Jurkat, Clone E6-1 (cell line): ENCODE measurements at places on chromosomes 12 and 14.

DNA sequence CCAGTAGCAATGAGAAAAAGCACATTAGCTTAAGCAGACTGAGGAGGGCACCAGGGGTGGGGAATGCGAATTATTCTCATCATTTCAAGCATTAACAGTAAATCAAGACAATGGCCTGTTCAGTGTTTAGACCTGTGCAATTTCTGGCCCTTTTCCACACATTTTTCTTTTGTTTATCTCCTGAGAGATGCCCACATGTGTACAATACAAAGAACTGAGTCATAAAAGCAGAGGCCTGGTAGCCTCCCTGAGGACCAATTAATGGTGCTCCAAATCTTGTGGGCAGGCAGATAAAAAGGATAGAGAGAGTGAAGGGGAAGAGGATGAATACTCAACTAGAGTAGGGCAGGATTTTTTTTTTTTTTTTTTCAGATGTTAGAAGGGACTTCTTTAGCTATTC, 480.8 kb downstream of the RERGL start:
- DNase-seq = no peak

DNA sequence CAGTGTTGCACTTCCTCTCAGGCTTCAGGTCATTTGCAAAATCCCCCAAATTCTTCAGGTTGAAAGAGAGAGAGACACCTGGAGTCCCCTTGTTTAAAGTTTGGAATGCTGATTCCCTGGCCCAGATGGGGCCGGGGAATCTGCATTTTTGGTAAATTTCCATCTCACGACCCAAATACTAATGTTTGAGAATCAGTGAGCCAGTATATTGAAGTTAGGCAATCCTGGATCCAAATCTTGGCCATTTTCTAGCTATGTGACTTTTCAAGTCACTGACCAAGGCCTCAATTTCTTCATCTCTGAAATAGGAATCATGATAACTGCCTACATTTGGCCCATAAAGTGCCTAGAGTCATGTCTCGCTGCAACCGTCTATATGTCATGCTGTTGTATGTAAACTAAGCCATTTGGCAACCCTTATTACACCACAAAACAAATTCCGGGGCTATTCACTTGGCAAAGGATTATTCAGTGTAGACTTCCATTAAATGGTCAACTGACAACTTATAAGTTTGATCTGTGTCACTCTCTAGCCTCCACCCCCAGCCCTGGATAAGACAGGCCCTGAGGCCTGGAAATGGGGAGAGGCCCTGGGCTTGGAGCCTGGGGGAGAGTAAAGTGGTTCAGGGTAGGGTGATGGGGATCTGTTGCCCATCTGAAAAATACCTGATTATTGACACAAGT, 3.7 kb upstream of the ZFP36L1 start:
- no peak for DNase-seq

DNA sequence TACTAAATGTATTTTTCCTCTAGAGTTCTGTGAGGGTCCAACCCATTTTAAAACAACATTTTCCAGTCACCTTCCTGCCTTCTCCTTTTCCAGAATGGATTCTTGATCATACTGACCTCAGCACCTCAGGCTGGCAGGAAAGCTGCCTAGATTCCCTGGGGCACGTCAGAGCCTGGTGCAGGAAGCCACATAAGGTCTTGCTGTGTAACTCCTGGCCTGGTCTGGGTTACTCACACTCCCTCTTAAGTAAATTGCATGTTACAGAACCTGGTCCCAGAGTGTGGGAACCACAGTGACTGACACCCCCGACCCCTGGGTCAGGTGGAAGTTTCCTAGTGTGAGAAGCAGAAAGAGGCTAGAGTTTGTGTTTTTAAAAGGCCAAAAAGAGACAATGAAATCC, 209.8 kb downstream of the SPTSSA start:
- no peak for DNase-seq

GRCh38 chr12:2301531-2302461, 249.0 kb downstream of the CACNA1C start:
- DNase-seq = no peak

- no peak for DNase-seq
Measured at GRCh38 chr14:32593290-32593942, 264.3 kb downstream of the AKAP6 start.

DNA sequence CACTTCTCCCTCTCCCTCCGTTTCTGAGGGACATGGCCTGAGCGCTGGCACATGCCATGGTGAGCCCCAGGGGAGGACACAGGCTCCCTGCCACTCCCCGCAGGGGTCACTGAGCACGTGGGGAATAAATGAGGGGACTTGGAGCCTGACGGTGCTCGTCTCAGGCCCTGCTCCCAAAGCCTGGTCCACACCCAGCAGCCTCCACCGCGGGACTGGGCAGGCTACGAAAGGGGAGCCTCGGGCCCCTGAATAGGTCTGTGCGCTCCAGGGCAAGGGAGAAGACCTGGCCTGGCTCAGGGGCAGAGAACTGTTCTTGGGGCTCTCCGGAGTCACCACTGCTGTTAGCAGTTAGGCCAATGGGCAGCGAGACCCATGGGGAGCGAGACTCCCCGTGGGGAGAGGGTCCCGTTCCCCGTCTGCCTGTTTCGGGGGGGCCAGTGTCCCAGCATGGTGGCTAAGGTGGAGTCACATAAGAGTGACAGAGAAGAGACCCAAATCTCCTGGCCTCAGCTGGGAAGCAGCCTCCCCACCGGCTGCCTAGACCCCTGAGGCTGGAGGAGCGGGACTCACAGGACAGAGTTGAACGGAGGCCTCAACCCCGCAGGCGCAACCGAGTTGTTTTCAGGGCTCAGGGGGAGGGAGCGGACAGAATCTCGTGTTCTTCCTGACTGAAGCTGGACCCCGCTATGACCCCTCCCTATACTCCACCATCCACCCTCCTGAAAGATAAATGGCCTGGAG, 329.8 kb upstream of the SFSWAP start:
- DNase-seq = no peak

DNA sequence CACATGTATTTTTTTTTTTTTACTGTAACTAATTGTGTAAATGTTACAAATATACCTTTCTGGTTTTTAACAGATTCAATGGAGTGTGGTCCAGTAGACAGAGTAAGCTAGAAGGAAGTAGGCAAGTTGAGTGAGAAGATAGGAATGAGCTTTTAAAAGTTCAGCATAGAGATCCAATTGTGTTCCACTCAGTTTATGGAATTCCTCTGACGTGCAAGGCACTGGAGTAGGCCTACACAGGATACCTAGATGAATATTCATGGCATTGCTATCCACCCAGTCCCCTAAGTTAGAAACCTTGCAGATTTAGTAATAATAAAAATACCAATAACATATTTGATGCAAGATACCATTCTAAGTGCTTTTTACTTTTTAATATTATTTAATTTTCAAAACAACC, 225.6 kb upstream of the ARID2 start:
- DNase-seq = no peak

- no peak for DNase-seq
Measured at GRCh38 chr12:66297923-66298322, 4.4 kb upstream of the HELB start.

DNA sequence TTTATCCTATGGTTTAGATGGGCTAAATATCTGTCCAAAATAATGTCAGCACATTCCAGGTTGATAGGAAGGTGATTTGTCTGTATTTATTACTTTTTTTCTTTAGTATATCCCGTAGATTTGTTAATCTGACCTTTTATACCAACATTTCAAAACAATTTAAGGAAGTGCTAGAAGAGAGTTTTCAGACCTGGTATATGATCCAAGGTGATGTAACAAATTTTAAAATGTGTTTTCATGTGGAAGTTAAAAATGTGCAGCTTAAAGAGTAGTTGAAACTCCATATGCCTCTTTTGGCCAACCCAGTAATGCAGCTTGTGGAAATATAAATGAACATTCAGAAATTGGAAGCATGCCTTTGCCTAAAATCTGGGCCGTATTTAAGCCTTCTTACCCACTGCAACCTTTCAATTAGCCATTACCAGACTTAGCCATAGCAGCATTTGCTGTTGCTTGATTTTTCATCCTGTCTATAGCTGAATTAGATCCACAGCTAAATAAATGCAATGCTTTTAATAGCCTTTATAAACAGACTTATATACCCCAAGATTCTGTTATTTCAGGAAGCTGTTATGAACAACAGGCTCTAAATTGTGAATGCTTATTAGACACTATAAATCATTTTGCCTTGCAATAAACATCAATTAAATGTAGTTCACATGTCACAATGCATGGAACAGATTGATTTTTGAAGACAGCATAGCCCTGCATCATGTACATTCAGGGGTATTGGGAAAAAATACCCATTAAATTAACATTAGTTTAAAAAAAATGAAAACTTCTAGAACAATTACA, 271.2 kb downstream of the PDZRN4 start:
- no peak for DNase-seq

GRCh38 chr12:51323966-51324895, at the start of gene BIN2:
TSS of gene BIN2 (minus strand) at chr12:51324174. CDS start at chr12:51324102, 72 bp downstream.
- DNase-seq = peak; percentile 69

DNA sequence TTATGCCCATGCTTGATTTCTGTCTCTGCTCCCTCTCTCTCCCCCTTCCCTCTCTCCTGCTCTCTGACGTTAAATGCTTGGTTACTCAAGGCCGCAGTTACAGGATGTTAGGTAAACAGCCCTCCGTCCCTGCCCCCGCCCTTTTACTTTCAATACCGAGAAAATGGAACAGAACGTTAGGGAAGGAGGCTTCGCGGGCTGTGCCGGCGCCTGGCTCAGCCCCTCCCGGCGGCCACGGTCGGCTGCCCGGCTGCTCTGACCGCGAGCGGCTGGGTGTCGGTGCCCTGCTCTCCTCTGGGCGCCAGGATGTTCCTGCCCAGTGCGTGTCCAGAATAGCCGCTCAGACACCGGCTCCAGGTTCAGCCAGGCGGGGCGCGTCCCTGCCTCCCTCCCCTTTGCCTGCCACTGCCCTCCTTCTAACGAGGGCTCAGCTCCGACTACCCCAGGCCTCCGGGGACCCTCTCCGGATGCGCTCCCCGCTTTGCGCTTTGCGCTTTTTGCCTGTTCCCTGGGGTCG, 166.1 kb downstream of the ADCK1 start:
- no peak for DNase-seq

GRCh38 chr14:102593825-102594137, 1.3 kb downstream of the RCOR1 start:
- DNase-seq = no peak

GRCh38 chr14:103545219-103545914, 16.4 kb downstream of the TRMT61A start:
- no peak for DNase-seq

- DNase-seq = no peak
Measured at GRCh38 chr12:4111010-4111409, 162.6 kb upstream of the CCND2 start.

- peak; percentile 50 for DNase-seq
Measured at GRCh38 chr14:81434230-81434629, 34.1 kb upstream of the STON2 start.

DNA sequence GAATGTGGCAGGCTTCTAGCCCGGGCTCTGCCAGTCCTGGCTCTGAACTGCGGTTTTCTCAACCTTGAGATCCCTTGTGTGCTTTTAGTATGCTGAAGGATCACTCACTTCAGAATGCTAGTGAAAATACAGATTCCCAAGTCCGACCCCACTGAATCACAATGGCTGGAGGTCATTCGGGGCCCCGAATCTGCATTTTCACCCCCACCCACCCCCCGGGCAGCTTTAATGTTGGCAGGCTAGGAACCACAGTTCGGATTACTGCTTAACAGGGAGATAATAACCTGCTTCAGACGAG, 573 bp upstream of the SUSD6 start:
- no peak for DNase-seq
